ENCODE measurements at places on chromosomes 13 and 19. TPM values are rescaled to one million over a fixed set of nuclear protein-coding genes. Genes with fewer than 3 reads are reported as not detected.
A peak's percentile ranks its signal among the peaks of the same experiment; 100 is the strongest.

The ZNF146 gene
- total RNA-seq = 41.2 TPM

The TMEM150B gene
- total RNA-seq = 23.9 TPM

The RYR1 gene
- 6.5 TPM for total RNA-seq

The KIR2DL4 gene
- 0.46 TPM for total RNA-seq

The OVOL3 gene
- total RNA-seq = not detected

The ZNF628 gene
- total RNA-seq = 10.2 TPM

GRCh38 chr13:19927117-19927748 lies 31.3 kb upstream of the ZMYM2 start:
- DNase-seq = no peak

DNA sequence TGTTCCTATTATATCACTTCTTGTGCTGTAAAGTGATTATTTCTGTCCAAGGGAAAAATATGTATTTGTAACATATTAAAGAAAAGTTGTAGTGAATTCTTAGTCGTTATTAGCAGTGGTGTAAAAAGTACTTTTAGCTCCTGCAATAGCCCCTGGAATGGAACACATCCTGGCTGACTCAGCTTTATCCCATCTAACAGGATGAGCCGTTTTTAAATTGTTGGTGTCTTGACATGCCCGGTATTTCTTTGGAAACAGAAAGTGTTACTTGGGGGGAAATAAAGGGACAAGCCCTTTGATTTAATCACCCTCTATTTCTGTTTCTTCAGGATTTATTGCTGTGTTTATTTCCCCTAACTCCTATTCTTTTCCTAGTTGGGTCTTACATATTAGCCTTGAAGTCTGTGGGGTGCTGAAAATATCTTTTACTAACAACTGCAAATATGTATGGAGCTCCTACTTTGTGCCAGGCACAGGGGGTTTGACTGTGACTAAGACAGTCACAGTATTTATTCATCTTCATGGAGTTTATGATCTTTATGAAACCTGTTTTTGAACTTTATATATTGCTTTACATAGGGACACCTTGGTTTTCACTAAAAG lies 17.9 kb downstream of the COG3 start:
- no peak for DNase-seq

GRCh38 chr13:43428545-43429296 lies 358.1 kb downstream of the ENOX1 start:
- DNase-seq = no peak

- no peak for DNase-seq
Measured at GRCh38 chr13:102944821-102945220, 99.0 kb downstream of the ERCC5 start.

DNA sequence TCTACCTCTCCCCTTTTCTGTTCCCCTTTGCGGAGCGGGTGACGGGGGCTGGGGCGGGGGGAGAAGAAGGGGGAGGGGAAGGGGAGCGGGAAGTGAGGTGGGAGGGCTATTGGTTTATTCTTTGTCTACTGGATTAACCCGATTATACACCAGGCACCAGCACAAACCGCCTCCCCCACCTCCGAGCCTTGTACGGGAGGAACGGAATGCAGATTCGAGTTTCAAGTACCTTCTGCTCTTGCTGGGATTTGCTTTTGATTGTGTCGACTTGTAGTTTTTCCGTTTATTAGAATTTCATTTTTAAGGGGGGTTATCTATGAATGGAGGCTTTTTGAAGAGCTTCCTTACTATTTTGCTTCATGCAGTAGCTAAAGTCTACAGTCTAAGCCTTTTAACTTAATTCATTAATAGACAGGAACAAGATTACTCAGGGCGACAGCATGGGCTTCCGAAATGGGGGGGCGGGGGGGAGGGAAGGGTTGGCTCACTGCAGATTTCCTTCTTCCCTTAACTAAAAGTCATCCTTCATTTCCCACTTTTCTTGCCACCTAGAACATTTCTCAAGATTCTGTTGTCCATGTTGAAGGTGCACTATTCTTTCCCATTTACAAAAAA lies 937 bp upstream of the SPRY2 start:
- DNase-seq = peak; percentile 83

DNA sequence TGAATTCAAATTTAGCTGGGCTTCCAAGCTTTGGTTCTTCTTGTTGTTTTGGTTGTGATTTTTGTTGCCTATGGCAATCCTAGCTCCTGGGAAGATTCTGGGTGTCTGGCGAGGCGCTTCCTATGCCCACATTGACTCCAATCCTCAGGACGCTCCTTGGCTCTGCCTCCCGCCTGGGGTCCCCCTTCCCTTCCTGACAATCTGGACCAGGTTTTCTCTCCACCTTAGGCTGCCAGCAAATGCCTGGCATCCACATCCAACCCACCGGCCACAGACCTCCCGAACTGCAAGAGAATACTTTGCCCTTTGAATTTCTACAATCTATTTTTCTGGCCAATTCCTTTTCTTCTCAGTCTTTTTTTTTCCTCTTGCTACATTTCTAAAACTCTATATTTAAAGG lies 186.9 kb upstream of the UBL3 start:
- no peak for DNase-seq

DNA sequence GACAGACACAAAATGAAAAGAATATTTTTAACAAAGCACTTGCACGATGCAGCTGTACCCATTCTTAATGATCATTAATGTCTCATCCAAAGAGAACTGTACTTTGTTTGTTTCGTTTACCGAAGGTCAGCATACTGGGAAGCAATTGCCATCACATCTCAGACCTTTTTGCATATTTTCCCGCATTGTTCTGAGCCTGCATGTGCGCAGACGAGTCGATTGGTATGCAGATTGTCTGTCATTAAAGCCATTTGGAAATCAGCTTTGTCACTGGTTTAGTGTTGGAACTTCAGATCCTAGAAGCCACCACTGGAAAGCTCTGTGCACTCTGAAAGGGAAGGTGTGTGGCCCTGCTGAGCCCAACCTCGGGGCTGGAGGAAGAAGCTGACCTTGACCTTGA lies 15.6 kb downstream of the SPACA7 start:
- no peak for DNase-seq

DNA sequence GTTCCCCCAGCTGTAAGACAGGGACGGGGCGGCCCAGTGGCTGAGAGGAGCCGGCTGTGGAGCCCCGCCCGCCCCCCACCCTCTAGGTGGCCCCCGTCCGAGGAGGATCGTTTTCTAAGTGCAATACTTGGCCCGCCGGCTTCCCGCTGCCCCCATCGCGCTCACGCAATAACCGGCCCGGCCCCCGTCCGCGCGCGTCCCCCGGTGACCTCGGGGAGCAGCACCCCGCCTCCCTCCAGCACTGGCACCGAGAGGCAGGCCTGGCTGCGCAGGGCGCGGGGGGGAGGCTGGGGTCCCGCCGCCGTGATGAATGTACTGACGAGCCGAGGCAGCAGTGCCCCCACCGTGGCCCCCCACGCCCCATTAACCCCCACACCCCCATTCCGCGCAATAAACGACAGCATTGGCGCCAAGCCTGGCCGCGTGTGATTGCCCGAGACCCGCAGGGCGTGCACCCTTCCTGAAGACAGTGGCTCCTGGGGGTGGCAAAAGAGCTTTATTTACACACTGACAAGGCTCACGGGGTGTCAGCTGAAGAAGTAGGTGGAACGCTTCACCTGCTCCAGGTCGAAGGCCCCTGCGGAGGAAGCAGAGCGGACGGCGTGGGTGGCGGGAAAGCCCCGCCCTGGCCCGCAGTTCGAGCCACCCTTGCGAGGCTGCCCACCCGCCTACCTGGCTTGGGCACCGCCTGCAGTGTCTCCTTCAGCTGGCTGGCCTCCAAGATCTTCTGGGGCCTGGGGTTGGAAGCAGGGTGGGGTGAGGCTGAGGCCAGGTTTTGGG lies 16.4 kb downstream of the POLRMT start:
- DNase-seq = no peak

DNA sequence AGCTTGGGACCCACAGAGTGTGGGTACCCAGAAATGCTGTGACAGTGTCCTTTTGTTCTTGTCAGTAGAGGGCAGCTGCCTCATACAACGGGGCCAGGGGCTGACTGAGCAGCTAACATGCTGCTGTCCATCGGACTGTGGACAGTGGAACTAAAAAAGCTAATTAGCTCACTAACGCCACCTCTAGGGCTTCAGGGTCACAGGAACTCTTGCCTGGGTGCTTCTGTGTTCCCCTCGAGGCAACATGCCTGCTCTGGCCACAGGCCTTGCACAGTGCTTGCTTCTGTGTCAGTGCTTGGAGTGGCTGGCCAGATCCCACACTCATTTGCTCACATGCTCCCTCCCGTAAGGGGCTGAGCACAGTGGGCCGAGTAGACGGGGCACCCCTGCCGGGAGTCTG lies 377.0 kb downstream of the OLFM4 start:
- no peak for DNase-seq

DNA sequence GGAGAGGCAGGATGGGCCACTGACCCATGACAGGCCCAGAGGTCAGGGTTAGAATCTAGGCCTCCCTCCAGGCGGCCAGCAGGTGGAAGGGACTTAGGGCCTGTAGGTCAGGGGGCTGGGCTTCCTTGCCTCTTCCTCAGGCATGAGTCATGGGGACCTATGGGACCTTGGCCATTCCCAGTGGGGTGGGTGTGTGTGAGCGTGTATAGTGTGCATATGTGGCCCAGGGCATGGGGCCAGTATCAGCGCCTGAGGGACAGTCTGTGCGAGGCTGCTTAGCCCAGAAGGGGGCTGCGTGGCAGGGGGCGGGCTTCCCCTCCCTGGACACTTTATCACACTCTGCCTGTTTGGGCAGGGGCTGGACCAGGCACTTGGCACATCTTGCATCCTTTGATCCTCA lies 13.3 kb downstream of the KCTD15 start:
- peak; percentile 50 for DNase-seq

- no peak for DNase-seq
Measured at GRCh38 chr13:43309311-43309710, 285.9 kb downstream of the DNAJC15 start.

- no peak for DNase-seq
Measured at GRCh38 chr13:65595916-65596315, 1634.2 kb downstream of the PCDH9 start.

- no peak for DNase-seq
Measured at GRCh38 chr13:93304868-93305613, 78.4 kb downstream of the GPC6 start.

DNA sequence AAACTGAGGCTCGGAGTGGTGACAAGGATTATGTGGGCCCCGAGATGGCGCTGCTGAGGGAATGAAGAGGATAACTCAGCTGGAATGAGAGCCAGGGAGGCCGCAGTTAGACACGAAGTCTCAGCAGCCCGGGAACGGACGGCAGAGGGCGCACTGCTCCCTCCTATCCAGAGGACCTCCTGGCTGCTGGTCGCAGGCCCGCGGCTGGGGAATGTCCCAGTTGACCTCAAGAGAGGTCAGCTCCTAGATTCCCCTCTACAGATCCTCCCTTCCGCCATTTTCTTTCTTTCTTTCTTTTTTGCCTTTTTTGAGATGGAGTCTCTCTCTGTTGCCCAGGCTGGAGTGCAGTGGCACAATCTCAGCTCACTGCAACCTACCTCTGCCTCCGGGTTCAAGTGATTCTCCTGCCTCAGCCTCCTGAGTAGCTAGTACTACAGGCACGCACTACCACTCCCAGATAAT lies 24.1 kb upstream of the ASPDH start:
- peak; percentile 88 for DNase-seq

GRCh38 chr13:20377720-20378119 lies 145.6 kb upstream of the GJB6 start:
- DNase-seq = no peak

DNA sequence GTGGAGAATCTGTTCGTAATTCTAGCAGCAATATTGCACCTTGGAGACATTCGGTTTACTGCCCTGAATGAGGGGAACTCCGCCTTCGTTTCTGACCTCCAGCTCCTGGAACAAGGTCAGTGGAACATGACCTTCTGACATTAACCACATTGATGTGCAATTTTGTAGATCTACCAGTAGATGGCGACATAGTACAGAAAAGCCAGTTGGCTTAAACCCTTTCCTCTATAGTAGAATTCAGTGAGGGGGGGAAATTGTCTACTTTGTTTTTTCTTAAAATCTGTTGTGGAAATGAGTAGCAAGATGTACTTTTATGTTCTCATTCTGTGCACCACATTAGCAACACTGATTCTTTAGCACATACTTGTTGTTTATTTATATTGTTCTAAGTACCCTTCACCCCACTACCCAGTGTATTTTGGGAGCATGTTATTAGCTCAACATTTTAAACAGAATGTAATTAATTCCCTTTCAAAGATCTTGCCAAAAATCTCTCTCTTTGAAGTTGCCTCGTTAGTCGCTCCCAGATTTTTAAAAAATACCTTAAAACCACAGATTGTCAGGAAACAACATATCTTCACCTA lies 332.2 kb downstream of the MYO16 start:
- no peak for DNase-seq

- peak; percentile 78 for DNase-seq
Measured at GRCh38 chr19:14116918-14117578, 514 bp downstream of the PRKACA start.

DNA sequence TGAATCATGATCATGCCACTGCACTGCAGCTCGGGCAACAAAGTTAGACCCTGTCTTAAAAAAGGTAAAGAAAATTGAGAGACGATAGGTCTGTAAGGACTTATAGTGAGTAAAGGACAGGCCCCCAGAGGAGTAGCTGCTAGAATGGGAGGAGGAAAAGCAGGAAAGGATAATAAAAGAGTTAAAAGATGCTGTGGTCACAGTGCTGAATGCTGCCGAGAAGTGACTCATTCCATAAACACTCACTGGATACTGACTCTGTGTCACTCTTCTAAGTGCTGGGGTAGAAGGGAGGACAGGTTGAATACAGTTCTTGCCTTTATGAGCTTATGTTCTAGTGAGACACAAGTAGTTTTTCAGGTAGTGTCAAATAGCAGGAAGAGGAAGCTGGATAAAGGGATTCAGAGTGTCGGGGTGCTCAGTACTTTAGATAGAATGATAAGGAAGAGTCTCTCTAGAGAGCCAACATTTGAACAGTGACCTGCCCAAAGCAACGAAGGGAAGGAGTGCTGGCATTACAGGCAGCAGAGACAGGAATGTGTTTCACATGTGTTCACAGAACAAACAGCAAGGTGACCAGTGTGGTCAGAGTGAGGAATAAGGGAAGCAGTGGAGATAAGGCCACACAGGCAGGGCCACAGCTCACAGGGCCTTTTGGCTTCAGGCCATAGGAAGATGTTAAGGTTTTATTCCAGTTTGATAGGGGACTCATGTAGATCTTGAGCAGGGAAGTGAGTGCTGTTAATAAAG lies 1240.5 kb downstream of the UQCRFS1 start:
- DNase-seq = no peak

DNA sequence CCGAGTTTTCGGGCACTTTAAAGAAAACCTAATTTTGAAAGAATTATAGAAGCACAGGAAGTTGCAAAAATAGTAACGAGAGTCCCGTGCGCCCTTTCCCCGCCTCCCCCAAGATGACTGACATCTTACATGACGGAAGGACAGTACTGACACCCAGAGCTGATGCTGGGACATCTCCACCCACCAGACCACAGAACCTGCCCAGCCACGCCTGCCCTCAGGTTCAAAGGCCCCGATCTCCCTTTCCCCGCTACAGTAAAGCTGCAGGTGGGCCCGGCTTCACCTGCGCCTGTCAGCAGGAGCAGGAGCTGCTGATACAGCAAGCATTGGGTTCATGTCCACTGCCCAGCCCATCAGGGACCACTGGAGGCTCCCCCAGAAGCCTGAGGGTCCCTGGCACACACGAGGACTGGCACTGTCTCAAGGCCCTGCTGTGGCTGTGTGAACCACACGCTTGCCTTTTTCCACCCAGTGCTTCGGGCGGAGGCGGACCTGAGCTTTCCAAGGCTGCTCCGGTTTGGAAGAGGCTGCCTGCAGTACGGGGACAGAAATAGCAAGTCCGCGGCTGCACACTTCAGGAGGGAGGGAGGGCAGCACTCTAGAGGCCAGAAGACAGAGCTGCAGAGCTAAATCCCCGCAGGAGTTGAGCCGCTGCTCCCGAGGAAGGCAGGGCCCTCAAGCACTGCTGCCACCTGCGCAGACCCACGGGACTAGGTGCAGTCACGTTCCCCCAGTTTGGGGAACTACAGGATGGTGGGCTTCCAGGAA lies 8.7 kb downstream of the MAP2K2 start:
- no peak for DNase-seq

- no peak for DNase-seq
Measured at GRCh38 chr13:88456151-88456550, 785.0 kb downstream of the SLITRK5 start.

Data from upper lobe of right lung (tissue), 1 donor.